H9 (cell line): ENCODE measurements at places on chromosomes 6 and 20. TPM values are rescaled to one million over a fixed set of nuclear protein-coding genes. Genes with fewer than 3 reads are reported as not detected.

- H3K27me3 ChIP-seq: no peaks in the 10 kb centered on the region
- H3K27ac ChIP-seq: no peak overlapping the region
- no peak overlapping the region for H3K4me3 ChIP-seq
- H3K4me1 ChIP-seq: no peaks in the 10 kb centered on the region
- H3K36me3 ChIP-seq: peaks cover 5% of the 10 kb centered on the region; the same call in 1 of the 2 replicates
These were observed 129.9 kb downstream of the SMAP1 start for GRCh38 chr6:70797625-70798024.

- no peaks in the 10 kb centered on the region for H3K36me3 ChIP-seq
- DNase-seq: no peak
- H3K27me3 ChIP-seq: no peaks in the 10 kb centered on the region
- H3K27ac ChIP-seq: no peak overlapping the region
- H3K4me3 ChIP-seq: no peak overlapping the region
These were observed 10.5 kb upstream of the DEFB128 start for GRCh38 chr20:199996-200395.

DNA sequence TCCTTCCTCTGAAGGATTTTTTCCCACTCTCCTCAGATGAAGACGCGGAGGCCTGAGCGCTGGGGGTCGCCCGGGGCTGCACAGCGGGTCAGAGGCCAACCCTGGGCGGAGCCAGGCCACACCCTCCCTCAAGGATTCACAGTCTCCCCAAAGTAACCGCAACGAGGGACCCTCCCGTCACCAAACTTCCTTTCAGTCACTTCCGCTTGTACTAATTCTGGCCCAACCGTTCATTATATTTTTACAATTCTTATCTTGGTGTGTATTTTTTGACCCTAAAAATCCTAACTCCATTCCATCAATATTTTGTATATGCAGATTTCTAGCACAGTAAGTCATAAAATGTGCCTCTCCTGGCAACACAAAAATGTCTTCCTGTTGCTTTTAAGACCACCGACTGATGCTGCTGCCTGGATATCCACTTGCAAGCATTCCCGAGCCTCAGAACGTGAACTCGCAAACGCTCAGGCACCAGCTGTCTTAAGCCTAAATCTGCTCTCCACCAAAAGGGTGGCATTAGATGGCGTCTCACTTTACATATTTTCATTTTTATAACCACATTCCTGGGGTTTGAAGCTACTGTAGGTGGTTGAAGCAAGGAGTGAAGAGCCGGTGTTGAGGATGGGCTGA is 128.0 kb downstream of the DLL1 start:
- no peaks in the 10 kb centered on the region for H3K36me3 ChIP-seq
- DNase-seq: no peak
- H3K27ac ChIP-seq: no peak overlapping the region
- H3K4me1 ChIP-seq: no peaks in the 10 kb centered on the region
- no peak overlapping the region for H3K4me3 ChIP-seq

DNA sequence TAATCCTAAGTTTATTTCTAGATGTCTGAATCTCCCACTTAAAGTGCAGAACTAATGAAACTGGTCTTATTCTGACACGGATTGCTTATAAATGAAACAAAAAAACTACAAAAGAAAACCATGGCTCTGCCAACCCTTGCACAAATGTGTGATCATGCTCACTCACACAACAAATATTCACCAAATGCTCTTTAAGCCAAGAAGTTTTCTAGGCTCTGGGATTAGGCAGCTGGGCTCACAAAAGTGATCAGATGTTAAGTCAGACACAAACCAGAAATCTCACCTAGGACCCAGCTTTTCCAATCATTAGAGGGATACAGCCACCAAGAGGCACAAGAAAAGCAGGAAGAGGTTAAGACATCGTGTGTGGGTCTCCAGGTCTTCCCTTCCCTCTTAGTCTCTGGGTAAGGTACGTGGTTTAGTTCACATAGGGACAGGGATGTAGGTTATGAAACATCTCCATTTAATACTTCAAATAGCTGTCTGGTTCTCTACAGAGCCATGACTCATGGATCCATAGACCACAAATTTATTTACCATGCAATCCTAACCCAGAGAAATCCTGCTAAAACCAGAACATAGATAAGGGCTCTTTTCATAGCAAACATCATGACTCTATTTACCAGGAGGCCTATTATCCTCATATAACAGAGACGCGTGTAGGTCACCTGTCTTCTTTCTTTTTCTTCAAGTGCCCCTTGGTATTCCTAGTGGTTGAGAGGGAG is 165.2 kb downstream of the WDR27 start:
- no peaks in the 10 kb centered on the region for H3K4me1 ChIP-seq
- no peak overlapping the region for H3K4me3 ChIP-seq
- peaks cover 44% of the 10 kb centered on the region for H3K36me3 ChIP-seq
- no peak for DNase-seq

GRCh38 chr20:57030611-57031600 is 235.5 kb downstream of the BMP7 start:
- H3K36me3 ChIP-seq: no peaks in the 10 kb centered on the region
- DNase-seq: no peak
- H3K4me3 ChIP-seq: no peak overlapping the region
- peaks cover 3% of the 10 kb centered on the region; the same call in 1 of the 2 replicates for H3K4me1 ChIP-seq

- no peak for DNase-seq
- no peaks in the 10 kb centered on the region for H3K27me3 ChIP-seq
- H3K4me1 ChIP-seq: no peaks in the 10 kb centered on the region
- no peak overlapping the region for H3K27ac ChIP-seq
- peaks cover 11% of the 10 kb centered on the region; the same call in 1 of the 2 replicates for H3K36me3 ChIP-seq
- H3K4me3 ChIP-seq: no peak overlapping the region
These were observed 49.9 kb upstream of the PBOV1 start for GRCh38 chr6:138267971-138268895.

DNA sequence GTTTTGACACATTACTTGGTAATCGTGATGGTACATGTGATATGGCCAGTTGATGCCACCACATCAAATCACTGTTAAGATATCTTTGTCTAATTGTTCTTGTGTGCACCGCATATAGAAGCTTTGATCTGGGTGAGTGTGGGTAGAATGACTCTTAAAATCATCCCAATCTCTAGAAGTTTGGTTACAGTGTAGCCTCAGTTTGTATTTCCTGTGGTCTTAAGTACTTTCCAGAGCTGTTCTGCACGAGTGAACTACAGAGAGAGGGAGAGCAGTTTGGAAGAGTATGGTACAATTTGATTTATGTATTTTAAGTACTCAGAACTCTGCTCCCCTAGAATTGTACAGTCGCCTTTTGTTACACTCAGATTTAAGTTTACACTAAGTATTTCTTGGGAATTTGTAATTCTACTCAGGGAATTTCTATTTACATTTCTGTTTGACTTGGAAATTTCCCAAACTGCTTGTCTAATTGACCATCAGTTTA is 37.5 kb downstream of the SNX9 start:
- H3K27ac ChIP-seq: no peak overlapping the region
- no peaks in the 10 kb centered on the region for H3K27me3 ChIP-seq
- DNase-seq: no peak
- H3K4me1 ChIP-seq: peaks cover 3% of the 10 kb centered on the region; the same call in 1 of the 2 replicates
- H3K4me3 ChIP-seq: no peak overlapping the region

DNA sequence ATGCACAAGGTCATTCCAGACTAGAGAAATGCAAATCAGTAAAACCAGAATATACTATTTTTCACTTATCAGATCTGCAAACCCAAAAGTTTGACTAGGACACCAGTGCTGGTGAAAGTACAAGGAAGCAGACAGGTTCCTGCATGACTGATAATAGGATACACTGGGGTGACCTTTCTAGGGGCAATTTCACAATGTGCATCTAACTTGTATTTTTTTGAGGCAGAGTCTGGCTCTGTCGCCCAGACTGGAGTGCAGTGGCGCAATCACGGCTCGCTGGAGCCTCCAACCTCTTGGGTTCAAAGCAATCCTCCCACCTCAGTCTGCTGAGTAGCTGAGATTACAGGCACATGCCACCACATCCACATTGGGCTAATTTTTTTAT is 11.4 kb downstream of the COMMD7 start:
- DNase-seq: no peak
- H3K4me1 ChIP-seq: no peaks in the 10 kb centered on the region; the same call in 1 of the 2 replicates
- H3K36me3 ChIP-seq: peaks cover 50% of the 10 kb centered on the region

DNA sequence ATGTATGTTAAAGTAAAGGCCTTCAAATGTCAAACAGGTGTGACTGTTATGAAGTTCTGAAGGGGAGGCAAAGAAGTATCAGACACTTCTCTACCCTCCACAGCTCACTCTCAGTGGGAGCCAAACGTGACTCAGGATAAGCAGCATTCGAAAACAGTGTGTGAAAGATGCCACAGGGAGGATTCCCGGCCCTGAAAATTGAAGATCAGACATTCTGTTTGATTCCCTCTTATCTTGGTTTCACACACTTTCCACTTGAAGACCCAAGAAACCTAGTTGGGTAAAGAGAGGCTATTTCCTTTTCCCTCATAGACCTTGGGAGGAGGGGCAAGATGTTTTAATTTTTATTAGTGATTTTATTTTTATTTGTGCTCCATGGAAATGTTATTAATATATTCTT is 164.2 kb upstream of the SUPT3H start:
- H3K4me1 ChIP-seq: no peaks in the 10 kb centered on the region; the same call in 1 of the 2 replicates
- H3K4me3 ChIP-seq: no peak overlapping the region
- H3K36me3 ChIP-seq: no peaks in the 10 kb centered on the region
- DNase-seq: no peak

DNA sequence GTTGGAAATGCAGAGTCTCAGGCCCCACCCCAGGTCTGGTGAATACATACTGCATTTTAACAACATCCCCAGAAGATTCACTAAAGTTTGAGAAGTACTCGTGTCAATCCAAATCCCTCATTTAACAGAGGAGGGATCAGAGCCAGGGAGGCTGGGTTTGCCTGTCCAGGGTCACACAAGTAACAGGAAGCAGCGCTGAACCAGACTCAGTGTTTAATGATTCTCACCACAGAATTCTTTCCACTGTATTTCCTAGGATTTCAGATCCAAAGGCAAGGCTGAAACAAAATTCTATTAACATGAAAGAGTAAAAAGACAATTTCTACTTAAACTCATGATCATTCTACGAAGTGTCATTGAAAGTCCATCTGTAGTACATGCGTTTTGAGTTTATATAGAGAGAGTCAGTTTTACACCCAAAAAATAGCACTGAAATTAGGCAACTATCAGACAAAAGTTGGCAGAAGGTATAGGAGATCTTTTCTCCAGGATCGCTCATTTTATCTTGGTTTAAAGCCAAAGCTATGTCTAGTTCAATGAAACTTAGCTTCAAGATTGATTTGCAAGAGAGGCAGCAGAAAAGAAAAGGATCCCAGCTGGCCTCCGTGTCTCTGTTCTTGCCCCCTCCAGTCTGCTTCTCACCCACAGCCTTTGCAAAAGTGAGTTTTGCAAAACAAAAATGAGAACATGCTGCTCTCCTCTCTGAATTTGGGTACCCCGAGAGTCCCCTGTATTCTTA is 6.0 kb upstream of the AGPAT4 start:
- no peak overlapping the region for H3K27ac ChIP-seq
- H3K36me3 ChIP-seq: peaks cover 5% of the 10 kb centered on the region; the same call in 2 of the 3 replicates
- H3K4me1 ChIP-seq: no peaks in the 10 kb centered on the region

- H3K4me1 ChIP-seq: no peaks in the 10 kb centered on the region
- DNase-seq: no peak
- no peak overlapping the region for H3K27ac ChIP-seq
- no peaks in the 10 kb centered on the region for H3K27me3 ChIP-seq
- H3K4me3 ChIP-seq: no peak overlapping the region
These were observed 713.0 kb upstream of the MARCKS start for GRCh38 chr6:113144117-113144516.

DNA sequence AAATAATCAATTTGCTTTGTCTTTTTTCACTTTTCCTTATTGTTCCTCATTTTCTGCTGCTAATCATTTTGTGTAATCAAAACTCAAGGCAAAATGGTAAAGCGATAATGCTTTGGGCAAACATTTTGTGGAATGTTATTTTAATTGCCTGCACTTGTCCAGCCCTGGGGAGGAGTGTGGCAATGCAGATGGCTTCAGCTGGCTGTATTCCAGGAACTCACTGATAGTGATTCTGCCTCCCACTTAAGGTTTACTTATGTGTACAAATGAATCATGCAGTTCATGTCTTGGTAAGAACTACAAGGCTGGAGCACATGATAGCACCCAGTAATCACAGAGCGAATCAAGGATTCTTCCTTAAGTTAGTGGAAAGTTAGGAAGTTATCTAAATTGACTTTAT is 107.8 kb downstream of the COL19A1 start:
- H3K36me3 ChIP-seq: no peaks in the 10 kb centered on the region
- H3K4me1 ChIP-seq: peaks cover 3% of the 10 kb centered on the region; the same call in 1 of the 2 replicates

- no peak overlapping the region for H3K4me3 ChIP-seq
- no peaks in the 10 kb centered on the region for H3K36me3 ChIP-seq
- no peaks in the 10 kb centered on the region for H3K27me3 ChIP-seq
- DNase-seq: no peak
These were observed 193.4 kb upstream of the PREP start for GRCh38 chr6:105596284-105596755.

DNA sequence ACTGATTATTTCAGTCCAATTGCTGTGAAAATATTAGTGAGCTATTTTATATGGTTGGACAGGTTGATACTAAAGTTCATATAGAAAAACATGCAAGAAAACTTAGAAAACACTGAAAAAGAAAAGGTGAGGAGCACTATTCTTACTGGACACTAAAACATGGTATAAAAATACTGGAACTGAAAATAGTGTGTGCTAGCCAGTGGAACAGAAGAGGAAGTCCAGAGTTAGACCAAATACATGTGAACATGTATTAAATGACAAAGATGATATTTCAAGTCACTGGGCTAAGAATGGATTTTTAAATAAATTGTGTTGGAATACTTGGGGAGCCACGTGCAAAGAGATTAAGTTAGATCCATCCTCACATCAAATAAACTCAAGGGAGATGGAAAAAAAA is 218.5 kb downstream of the TMEM242 start:
- no peak for DNase-seq
- H3K36me3 ChIP-seq: no peaks in the 10 kb centered on the region
- no peak overlapping the region for H3K4me3 ChIP-seq
- no peaks in the 10 kb centered on the region for H3K27me3 ChIP-seq
- H3K4me1 ChIP-seq: no peaks in the 10 kb centered on the region

CCDC28A gene
- 12.0 and 12.9 TPM in 2 replicates for total RNA-seq

C20orf96 gene
- total RNA-seq: 13.8 and 14.5 TPM in 2 replicates

NAA20 gene
- 46.4 and 48.1 TPM in 2 replicates for total RNA-seq

ESR1 gene
- not detected in 2 replicates for total RNA-seq
